ENCODE measurements at places on chromosomes 6 and 20.

DNA sequence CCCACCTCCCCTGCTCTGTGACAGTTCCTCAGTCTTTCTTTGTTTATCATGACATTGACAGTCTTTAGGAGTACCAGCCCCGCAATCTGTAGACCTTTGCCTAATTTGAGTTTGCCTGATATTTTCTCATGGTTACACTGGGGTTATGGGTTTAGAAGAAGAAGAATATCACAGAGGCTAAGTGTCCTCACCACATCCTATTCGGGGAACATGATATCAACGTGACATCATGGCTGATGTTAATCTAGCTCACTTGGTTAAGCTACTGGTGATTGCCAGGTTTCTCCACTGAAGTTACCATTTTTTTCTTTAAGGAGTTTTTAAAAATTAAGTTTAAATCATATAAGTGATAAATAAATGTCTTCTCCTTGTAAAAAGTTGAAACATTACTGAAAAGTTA lies 127.5 kb downstream of the CEP57L1 start:
- no peak for DNase-seq

- no peak for DNase-seq
These were observed 653.4 kb upstream of the MARCKS start for GRCh38 chr6:113203715-113204110.

DNA sequence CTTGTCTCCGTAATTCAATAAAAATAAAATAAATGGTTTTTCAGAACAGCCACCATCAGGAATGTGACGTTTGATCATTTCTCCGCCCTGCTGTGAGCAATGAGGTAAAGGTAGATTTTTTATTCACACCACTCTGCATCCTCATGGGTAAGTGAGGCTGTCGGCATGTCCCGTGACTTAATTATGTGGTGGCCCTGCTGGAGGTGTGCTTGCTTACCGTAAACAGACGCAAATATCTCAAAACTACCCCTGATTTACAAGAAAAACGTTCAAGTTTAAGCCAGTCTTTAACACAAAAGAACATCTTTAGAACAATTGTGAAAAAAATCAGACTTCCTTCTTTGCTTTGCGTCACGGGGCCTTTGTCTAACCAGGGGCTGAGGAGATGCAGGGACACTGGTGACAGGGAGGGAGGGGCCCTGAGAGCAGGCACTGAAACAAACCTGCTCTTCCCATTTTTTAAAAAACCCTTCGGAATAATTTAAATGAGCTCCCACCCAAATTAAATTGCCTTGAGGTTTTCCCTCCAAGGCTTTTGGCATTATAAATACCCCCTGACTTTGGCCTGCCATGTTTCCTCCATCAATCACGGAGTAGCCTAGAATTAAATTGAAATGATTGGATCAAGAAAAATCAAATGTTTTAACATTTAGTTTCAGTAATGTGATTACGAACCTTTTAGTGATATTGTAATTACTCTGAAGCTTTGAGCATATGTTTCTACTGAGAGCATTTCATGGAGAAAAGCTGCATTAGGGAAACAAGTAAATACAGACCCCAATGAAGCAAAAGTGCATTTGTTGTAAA lies 13.4 kb downstream of the PRKN start:
- DNase-seq: no peak

- DNase-seq: no peak
These were observed 43.9 kb downstream of the IL20RA start for GRCh38 chr6:137000825-137001224.

- DNase-seq: no peak
These were observed 8.3 kb downstream of the NT5E start for GRCh38 chr6:85458184-85458583.

DNA sequence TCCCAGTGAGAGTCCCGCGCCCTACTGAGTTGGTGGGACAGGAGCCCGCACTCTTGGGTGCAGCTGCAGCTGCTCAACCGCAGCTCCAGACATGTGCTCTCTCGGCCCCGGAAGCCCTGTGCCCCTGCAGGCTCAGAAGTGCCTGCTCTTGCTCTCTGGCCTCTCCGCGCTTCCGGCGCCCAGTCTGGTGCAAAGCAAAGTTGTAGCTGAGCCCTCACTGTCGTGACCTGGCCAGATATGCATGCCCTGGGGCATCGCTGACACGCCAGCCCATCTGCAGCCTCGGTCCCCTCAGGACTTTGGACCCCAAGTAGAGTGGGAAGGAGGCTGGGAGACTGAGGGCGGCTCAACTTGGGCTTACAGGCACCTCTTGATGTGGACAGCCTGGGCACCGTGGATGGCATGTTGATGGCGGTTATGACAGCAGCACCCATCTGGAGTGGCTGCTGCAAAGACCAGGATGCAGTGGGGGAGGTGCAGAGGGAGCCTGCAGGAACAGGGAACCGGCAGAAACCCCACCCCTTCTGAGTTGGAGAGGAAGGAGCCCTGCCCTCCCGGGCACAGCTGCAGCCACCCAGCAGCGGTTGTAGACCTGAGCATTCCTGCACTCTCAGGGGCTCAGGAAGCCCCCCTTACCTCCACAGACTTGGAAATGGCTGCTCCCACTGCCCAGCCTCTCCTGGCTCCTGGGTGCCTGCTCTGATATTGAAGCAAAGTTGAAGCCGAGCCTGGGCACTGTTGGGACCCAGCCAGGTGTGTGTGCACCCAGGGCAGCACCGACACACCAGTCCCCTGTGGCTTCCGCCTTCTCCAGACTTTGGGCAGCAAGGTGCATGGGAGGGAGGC lies 462.6 kb downstream of the TBC1D32 start:
- DNase-seq: no peak

- DNase-seq: no peak
These were observed 115.5 kb upstream of the DUSP22 start for GRCh38 chr6:176766-177165.

- no peak for DNase-seq
These were observed 398.3 kb downstream of the UTRN start for GRCh38 chr6:144683216-144684070.
